ENCODE measurements at places on chromosomes 16 and 17.

GRCh38 chr16:49023050-49023449 lies 258.6 kb downstream of the CBLN1 start:
- no peak for DNase-seq

- no peak for DNase-seq
Measured at GRCh38 chr17:48539177-48539576, 5.7 kb downstream of the HOXB2 start.

GRCh38 chr17:82577300-82577699 lies 57.8 kb downstream of the FOXK2 start:
- DNase-seq, result no peak

GRCh38 chr17:82434216-82434565 lies 15.8 kb upstream of the OGFOD3 start:
- DNase-seq, result no peak

DNA sequence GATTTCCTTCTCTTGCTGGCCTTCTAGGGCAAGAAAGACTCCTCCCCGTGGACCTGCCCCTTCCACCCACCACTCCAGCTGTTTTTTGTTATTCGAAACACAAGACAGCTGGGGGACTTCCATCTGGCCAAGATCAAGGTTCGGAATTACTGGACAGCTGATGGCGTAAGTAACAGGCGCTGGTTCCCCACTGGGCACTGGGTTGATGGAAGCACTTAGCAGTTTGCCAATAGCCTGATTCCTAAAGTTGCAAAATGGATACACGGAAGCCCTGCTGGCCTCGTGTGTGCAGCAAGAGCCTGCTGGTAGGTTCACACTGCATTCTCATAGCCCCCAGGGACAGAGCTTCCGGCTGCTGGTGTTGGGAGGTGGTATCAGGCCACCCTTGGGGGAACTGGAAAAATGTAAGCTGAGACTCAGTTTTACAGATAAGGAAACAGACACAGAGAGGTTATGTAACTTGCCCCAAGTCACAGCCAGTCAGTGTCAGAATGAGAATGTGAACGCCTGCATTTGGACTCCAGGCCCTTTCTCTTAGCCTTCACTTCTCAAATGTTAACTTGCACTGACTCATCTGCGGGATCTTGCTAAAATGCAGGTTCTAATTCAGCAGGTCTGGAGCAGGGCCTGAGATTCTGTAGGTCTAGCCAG lies 171.7 kb downstream of the KATNIP start:
- DNase-seq, result no peak

DNA sequence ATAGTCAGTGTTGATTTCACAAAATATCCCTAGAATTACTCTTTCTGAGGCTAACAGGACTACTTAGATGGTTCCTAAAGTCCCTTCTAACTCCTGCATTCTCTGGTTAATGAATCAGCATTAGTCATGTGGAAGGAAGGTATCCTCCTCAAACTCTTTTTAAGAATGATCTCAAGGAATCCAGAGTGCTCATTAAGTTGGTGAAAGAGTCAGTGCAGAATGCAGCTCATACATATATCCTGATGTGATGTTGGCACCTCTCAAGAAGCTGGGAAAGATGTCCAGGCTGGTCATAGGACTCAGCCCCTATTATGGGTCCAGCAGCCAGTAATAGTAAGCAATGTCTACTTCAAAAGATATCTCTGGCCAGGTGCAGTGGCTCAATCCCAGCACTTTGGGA lies 65.5 kb downstream of the PIGL start:
- DNase-seq, result no peak

- DNase-seq, result no peak
Measured at GRCh38 chr16:56626685-56627084, 1.1 kb downstream of the MT1E start.

DNA sequence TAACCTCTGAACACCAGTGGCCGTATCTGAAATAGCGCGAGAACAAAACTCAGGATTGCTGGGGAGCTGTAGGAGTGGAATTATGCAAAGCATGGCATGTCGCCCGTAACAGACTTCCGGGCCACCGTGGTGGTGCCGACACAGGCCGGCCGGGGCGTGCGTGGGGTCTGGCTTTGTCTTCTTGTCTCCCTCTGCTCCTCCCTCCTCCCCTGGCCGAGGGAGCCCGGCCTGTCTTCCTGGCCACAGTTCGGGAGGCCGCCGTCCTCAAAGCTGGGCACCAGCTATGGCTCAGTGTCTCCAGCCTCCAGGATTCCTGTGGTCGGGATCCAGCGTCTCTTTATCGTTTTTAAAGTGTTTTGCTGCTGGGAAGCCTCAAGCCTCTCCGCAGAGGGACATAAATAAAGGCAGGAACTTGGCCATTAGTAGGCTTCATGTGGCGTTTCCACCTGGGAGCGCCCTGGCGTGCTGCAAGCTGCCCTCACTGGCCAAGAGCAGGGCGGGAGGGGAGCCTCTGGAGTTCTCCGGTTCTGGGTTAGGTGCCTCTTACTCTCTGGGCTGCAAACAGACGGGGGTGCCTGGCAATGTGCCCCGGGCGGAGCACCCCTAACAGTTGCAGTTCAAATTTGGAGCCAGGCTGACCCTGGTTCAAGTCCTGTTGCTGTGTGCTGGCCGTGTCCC lies 22.0 kb upstream of the NPTX1 start:
- no peak for DNase-seq

DNA sequence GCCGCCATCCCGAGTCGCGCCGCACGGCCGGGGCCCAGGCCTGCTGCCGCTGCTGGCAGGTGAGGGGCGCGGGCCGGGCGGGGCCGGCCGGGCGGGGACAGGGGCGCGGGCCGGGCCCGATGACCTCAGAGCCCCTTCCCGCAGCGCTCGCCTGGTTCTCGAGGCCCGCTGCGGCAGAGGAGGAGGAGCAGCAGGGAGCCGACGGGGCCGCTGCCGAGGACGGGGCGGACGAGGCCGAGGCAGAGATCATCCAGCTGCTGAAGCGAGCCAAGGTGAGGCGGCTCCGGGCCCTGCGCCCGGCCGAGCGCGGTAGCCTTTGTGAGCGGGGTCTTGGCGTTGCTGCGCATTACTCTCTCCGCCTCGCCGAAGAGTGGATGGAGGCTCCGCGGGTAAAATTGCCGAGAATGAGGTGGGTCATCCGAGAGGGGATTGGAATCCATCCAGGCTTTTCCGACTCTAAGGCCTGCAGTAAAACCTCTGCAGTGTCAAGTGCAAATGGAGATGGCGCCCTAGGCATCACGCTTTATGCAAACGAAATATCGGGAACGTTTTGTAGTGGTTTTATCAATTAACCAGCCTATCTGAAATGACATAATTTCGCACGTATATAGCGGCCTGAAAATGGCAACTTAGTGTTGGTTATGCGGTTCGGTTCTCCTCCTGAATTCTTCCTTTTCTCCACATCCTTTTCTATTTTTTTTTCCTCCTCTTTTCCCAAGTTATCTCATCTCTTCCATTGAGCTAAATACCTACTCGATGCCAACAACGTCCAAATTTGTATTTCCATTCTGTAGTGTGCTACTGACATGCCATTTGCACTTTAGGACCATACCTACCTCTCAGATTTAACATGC lies 577 bp downstream of the TTC19 start:
- DNase-seq, result peak; percentile 7

- DNase-seq, result no peak
Measured at GRCh38 chr16:86277221-86277620, 233.1 kb upstream of the FOXF1 start.

GRCh38 chr17:63826468-63827001 lies 696 bp upstream of the PSMC5 start:
- no peak for DNase-seq

DNA sequence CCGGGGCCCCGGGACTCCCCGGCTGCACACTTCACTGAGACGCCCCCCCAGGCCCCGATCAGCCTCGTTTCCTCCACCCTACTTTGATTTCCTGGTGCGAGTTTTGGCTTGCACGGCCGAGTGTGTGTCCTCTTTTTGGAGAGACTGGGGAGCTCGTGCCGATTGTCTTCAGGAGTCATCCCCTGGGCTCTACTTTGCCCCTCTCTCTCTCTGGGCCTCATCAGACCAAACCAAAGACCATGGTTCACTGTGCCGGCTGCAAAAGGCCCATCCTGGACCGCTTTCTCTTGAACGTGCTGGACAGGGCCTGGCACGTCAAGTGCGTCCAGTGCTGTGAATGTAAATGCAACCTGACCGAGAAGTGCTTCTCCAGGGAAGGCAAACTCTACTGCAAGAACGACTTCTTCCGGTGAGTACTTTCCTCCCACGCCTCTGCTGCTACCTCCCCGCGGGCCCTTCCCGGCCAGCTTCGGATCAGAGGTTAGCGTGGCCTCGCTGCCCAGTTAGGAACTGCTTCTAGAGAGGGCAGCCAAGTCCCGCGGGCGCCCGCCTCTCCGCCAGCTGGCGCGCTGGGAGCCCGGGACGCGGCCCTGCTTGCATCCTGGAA lies 787 bp downstream of the LHX1 start:
- DNase-seq, result no peak

GRCh38 chr16:1984347-1985225 lies 593 bp downstream of the GFER start:
- DNase-seq, result no peak

GRCh38 chr17:10614536-10615155 lies 42.5 kb downstream of the MYH3 start:
- peak; percentile 2 for DNase-seq

DNA sequence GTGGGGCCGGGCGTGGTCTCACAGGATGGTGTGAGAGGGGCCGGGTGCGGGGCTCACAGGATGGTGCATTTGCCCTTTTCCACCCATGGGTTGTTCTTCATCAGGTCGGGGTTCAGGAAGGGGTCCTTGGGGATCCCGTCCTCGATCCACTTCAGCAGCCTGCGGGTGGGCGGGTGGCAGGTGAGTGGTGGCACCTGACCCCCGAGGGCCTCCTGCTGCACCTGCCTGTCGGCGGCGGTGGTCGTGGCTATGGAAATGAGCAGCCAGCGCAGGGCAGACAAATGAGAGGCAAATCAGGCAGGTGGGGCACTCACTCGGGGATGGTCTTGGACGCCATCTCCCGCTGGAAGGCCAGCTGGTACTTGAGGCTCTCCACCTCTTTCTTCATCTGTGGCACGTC lies 1.9 kb downstream of the GNG13 start:
- no peak for DNase-seq

DNA sequence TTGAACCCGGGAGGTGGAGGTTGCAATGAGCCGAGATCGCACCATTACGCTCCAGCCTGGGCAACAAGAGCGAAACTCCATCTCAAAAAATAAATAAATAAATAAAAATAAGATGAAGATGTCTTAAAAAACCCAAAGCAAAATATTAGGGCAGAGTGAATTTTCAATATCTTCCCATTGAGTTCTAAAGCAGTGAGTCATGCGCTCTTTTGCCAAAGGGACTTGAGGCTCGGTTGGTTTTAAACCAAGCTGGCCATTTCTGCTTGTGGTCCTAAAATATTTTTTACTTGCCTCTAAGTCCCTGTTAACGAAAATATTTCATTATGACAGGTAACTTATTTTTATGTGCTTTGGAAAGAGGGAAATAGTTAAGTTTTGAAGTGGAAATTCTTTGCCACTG lies 4.7 kb downstream of the PAFAH1B1 start:
- no peak for DNase-seq

DNA sequence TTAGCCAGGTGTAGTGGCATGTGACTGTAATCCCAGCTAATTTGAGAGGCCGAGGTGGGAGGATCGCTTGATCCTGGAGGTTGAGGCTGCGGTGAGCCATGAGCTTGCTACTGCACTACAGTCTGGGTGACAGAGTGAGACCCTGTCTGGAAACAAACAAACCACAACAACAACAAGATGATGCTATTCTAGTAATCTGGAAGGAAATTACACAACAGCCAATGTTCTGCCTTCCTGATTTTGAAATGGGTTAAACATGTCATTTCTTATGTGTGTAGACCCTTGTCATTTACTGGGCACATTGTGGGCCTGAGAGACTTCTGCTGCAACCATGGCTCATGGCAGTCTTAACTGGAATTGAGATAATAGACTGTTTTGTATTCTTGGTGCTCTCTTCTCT lies 5.9 kb downstream of the COQ7 start:
- no peak for DNase-seq

GRCh38 chr16:47323241-47323640 lies 137.6 kb downstream of the ITFG1 start:
- no peak for DNase-seq

DNA sequence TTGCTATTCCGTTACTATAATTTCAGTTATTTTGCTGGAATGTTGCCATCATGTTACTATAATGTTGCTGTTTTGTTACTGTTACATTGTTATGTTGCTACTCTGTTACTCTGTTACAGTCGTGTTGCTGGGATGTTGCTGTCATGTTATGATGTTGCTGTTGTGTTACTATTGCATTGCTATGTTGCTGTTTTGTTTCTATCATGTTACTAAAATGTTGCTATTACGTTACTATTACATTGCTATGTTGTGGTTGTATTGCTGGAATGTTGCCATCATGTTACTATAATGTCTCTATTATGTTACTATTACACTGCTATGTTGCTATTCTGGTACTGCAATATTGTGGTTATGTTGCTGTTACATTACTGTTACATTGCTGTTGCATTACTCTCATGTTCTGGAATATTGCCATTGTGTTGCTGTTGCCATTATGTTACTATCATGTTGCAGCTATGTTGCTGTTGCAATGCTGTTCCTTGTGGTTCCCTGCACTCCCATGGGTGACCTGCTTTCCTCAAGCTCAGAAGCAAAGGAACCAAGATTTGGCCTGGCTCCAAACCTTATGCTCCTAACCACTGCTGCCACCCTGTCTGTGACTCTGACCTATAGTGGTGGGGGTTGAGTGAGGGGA lies 64.4 kb downstream of the ABCC6 start:
- DNase-seq, result no peak

GRCh38 chr17:45639297-45639849 lies 144.7 kb upstream of the CRHR1 start:
- DNase-seq, result no peak

DNA sequence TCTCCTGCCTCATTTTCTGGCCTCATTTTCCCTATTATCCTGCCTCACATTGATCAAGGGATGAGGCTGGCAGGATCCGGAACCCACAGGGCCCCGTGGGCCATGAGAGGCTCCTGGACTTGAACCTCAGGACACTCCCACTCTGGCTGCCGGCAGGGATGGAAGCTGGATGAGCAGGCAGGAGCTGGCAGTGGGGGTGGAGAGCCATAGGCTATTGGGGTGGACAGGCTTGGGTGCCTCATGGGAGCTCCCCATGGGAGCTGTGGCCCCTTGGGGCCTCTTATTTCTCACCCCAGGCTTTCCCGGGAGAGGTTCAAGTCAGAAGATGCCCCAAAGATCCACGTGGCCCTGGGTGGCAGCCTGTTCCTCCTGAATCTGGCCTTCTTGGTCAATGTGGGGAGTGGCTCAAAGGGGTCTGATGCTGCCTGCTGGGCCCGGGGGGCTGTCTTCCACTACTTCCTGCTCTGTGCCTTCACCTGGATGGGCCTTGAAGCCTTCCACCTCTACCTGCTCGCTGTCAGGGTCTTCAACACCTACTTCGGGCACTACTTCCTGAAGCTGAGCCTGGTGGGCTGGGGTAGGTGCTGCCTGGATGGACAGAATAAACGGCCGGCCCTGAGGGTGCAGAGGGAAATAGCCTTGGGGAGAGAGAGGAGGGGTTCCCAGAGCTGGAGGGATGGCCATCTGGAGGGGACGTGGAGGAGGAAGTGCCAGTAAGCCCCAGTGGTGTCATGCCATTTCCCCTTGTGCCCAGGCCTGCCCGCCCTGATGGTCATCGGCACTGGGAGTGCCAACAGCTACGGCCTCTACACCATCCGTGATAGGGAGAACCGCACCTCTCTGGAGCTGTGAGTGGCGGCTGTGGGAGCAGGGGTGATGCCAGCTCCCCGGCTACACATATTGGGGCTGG lies 10.7 kb upstream of the DRC7 start:
- no peak for DNase-seq

- no peak for DNase-seq
Measured at GRCh38 chr16:72666267-72666666, 381.7 kb downstream of the ZFHX3 start.

Measured in stimulated activated CD8-positive, alpha-beta memory T cell treated with anti-CD3 and anti-CD28 coated beads, Interleukin-4, amount 100 ng/mL, for 1 hour (primary cell).